ENCODE measurements at places on chromosomes 5 and 9.

GRCh38 chr5:5316334-5316733 is 106.1 kb upstream of the ICE1 start:
- no peak for DNase-seq

DNA sequence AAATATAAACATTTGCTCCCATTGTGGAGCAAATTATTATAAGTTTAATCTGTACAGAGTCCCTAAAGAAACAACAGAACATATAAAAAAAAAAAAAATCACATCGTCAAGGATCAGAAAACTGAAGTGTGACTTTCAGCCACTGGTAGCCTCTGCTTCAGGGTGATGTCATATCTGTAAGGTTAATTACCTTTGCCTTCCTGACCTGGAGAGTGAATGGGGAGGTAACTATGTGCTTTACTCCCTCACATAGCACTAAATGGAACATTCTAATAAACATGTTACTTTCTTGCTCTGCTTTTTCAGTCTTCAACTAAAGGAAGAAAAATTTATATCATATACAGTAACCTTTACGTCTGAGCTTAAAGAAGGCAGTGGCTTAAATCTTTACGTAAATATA is 70.3 kb upstream of the TRPM3 start:
- DNase-seq = no peak

GRCh38 chr5:83450183-83450966 is 21.2 kb upstream of the VCAN start:
- DNase-seq = no peak

- no peak for DNase-seq
Observed at GRCh38 chr5:170623576-170624181, 119.9 kb downstream of the KCNIP1 start.

- DNase-seq = no peak
Observed at GRCh38 chr9:99721898-99722297, 99.8 kb upstream of the NR4A3 start.

DNA sequence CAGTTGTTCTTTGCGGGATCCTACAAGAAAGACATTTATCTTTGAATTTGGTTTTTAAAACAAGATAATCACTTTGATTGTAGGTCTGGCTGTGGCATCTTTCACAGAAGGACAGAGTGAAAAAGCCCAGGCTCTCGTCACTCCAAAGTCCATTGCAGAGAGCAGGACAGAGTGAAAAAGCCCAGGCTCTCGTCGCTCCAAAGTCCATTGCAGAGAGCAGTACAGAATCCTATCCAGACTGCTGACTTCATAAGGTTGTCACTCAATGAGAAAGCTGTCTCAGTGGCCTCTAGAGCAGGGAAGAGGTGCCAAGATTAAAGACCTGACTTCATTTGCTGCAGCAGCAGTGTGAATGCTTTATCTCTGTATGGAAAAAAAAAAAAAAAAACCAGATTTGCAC is 16.3 kb upstream of the GPX8 start:
- DNase-seq = no peak

DNA sequence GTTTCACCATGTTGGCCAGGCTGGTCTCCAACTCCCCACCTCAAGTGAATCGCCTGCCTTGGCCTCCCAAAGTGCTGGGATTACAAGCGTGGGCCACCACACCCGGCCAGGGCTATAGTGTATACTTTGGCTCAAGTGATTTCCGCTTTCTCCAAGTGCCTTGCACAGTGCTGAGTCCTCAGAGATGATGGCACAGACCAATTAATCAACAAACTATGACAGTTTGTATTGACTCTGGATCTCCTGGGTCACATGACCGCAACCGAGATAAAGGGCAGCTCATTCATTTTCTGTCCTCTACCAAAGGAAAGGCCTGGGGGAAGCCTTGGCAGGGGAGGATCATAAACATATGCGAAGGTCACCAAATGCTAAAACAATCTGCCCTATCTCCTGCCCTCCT is 11.4 kb upstream of the LARP1 start:
- DNase-seq = no peak

Data from HCEC 1CT (cell line).